Stromal cell of bone marrow (primary cell): ENCODE measurements at places on chromosomes 6 and 20.

- DNase-seq: no peak
Observed at GRCh38 chr6:2361195-2361594, 115.8 kb upstream of the GMDS start.

DNA sequence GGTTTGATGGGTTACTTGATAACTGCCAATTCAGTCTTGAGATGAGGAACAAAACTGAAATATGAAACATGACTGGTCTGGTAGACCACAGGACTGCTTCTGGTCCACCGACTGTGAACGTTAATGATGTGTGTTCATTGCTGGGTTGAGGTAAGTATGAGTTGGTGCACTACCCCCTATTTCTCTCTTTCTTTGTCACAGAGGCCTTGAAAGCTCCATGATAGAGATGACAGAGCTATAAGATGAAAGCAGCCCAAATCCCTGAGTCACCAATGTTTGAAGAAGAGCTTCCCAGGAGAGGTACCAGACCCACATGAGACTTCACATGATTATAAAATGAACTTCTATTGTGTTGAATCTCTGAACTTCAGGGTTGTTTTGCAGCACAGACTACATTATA, 555.5 kb downstream of the PTPRT start:
- no peak for DNase-seq

GRCh38 chr20:63532449-63532971, 4.7 kb downstream of the PTK6 start:
- no peak for DNase-seq

GRCh38 chr6:35489066-35489465, 7.8 kb downstream of the TEAD3 start:
- DNase-seq: no peak

GRCh38 chr6:49934770-49935169, 29.2 kb downstream of the DEFB114 start:
- no peak for DNase-seq

DNA sequence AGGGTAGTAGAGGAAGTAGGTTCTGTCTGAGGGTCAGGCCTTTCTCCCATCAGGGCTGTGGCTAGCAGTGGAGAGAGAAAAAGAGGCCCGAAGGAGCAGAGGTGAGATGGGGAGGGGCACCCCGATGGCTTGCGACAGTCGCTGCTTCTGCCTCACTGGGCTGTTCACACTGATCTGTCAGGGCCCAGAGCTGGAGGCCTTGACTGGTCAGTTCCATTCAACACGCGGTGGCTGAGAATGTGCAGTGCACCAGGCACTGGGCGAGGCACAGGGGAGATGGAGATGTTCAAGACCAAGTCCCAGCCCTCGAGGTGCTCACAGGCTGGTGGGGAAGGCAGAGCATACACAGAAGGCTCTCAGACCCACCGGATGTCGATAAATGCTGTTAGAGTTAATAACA, 21.4 kb downstream of the SLC12A5 start:
- no peak for DNase-seq

- no peak for DNase-seq
Observed at GRCh38 chr6:41280381-41281057, 6.0 kb downstream of the TREM1 start.

- DNase-seq: no peak
Observed at GRCh38 chr20:38962928-38963401, 821 bp downstream of the DHX35 start.

GRCh38 chr20:21272279-21272678, 30.9 kb upstream of the XRN2 start:
- DNase-seq: peak; percentile 17

GRCh38 chr6:146560607-146561006, 17.0 kb downstream of the RAB32 start:
- no peak for DNase-seq

DNA sequence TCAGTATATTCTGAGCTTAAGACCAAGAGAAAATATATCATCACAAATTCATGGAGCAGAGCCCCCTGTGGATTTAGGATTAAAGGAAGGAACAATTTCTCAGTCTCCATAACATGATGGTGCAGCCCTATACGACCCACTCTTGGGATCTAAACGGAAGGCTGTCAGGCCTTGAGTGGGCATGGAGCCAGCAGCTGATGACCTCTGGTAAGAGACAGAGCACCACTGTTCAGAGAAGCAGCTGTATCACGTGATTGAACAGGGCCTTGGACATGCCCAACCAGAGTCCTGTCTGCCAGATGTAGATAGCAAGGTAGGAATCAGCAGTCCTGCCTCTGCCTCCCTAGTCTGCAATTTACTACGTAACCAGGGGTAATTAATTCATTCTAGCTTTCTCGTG, 259.4 kb upstream of the POU3F2 start:
- DNase-seq: no peak
